ENCODE measurements at places on chromosomes 3 and 15.

DNA sequence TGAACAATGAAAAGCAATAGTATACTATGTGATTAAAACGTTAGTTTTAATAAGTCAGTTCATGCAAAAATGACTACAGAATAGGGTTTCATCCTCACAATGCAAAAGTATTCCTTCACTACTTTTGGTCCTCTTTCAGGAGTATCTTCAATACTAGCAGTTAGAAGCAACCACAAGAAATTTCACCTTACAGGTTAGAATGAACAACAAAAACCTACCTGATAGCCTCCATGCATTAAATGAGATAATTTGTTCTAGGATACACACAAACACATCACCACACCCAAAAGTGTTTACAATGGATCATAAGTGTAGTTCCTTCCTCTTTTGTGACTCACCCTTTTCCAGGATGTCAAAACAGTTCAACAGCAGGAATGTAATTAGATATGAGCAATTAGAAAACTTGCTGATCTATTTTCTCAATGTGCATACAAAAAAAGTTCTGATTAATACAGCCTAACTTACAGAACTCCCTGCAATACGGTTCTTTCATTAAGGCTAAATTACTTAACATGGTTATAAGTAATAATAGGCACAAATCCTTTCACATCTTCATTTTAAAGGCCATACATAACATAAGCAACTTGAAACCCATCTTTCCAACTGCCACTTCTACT lies 21.6 kb downstream of the UACA start:
- no peak for DNase-seq

- no peak for DNase-seq
Measured at GRCh38 chr15:49688135-49688790, 67.4 kb downstream of the DTWD1 start.

DNA sequence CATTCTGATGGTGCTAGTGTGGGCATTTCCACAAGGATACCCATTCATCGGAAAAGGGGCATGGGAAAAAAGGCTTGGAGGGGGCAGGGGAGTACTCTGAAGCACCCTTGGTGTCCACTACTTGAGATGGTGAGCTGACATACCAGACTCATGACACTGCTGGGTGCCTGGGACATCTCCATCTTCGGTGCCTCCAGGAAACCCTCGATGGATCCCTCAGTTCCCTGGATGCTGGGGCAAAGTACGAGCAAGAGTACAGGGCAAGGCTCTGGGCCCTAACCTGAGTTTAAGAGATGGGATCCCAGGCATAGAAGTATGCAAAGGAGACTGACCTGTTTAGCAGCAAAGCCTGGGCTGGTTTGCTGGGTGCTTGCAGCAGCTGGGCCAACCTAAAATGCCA lies 5.2 kb upstream of the IP6K1 start:
- no peak for DNase-seq

DNA sequence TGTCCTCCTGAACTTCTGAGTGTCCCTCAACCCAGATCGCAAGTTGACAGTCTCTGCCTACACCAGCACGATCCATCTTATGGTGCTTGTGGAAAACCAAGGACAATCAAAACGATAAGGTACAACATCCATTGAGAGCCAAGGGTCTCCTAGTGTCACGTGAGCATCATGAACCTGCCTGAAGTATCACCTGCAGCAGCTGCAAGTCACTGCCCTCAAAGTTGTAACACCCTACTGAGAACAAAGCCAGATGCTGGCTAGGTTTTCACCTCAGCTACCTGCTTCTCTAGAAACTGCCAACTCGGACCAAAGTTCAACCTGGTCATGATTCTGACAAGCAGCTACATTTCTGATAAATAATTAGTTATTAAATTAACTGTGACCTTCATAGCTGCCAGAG lies 17.5 kb downstream of the C2CD4B start:
- DNase-seq: no peak

GRCh38 chr3:101847328-101847727 lies 2.0 kb upstream of the NFKBIZ start:
- DNase-seq: no peak

DNA sequence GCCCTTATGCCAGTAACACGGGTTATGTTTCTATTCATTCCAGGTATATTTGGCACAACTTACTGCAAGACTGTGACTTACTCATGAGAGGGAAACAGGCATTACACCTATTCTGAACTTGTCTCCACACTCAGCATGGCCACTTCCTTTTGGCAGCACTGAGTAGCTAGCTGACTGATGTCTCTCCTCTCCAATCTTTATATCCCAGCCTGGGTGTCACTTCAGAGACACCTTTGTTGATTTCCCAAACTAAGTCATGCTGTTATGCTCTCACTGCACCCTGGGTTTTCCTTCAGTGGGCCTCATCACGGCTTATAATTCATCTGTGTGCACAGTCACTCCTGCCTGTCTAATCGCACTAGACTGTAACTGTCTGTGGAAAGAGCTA lies 114.8 kb downstream of the MYLK start:
- DNase-seq: no peak

- peak; percentile 31 for DNase-seq
Measured at GRCh38 chr3:59388555-59389270, 338.9 kb upstream of the CFAP20DC start.

DNA sequence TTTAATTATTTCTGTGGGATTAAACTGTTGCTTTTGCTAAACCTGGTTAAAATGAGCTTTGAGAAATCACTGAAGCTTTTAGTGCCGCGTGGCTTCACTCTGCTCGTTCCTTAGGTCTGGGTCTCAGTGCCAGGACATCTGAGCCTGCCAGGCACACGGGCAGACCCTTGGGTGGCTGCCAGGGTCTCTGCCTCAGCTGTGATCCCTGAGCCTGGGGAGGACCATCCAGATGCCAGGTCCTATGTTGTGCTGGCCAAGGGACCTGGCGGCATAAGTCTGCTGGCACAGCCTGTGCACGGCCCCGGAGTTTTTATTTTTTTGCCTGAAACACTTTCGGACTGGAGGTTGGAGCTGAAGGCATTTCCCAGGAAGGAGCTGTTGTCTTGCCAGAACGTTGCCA lies 328.1 kb downstream of the LRTM1 start:
- no peak for DNase-seq

GRCh38 chr3:182268711-182269110 lies 524.6 kb upstream of the ATP11B start:
- DNase-seq: no peak

- no peak for DNase-seq
Measured at GRCh38 chr15:40306908-40307307, 827 bp downstream of the PLCB2 start.

Measured in CD4-positive, alpha-beta T cell treated with Interferon alpha-2 for 1 hour (primary cell).